Dermis microvascular lymphatic vessel endothelial cell (primary cell): ENCODE measurements at places on chromosomes 5 and 9.

DNA sequence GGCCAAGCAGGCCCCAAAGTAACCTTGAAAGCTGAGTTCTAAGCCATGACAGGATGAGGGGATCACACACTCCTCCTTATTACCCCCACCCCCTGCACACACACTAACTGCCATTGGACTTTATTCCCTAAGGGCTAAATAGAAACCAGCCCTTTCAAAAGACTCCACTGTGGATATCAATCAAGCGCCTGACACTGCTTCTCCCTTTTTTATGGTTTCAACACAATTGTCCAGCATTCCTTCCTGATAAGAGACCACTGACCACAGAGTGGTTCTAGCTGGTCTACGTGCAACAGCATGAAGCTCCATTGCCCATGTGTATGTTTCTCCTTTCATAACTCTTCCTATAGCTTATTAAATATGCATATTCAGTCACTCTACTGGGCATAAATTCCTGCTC lies 34.7 kb downstream of the PAEP start:
- no peak for DNase-seq

GRCh38 chr5:149636861-149637246 lies 55.6 kb downstream of the ARHGEF37 start:
- DNase-seq: peak; percentile 69

GRCh38 chr5:118968406-118968911 lies 19.9 kb downstream of the DTWD2 start:
- no peak for DNase-seq

- DNase-seq: no peak
Measured at GRCh38 chr9:131125038-131125287, 423 bp upstream of the NUP214 start.

DNA sequence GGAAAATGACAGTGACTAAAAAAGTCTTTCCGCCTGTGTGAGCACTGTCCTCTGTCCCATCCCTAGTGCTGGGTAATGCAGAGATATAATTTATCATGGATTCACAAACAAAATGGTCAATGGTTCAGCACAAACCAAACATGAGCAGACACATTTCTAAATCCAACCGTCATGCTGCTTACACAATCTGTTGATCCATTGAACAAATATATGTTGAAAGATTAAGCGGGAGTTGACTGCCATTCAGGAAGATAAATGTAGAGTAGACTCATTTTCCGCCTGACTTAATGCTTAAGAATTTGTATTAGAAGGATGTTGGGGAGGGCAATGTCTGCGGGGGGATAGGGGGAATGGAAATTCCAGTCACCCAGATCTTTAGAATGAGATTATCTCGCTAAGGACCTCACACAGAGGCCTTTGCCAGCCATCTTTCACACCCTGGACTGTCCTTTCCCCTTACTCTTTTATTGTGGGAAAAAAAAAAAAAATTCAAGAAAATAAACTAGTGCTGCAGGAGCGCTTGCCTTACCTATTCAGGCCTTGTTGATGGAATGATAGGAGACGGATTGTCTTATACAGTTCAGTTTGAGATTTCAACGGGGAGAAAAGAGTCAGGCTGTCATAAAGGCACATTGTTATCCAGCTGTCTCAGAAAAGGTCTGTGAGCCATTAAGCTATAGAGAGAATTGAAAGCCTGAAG lies 153.7 kb downstream of the TLE1 start:
- no peak for DNase-seq

- DNase-seq: no peak
Measured at GRCh38 chr5:93099902-93100347, 481.1 kb downstream of the NR2F1-AS1 start.

- DNase-seq: no peak
Measured at GRCh38 chr5:16477541-16477940, 11.9 kb upstream of the ZNF622 start.

DNA sequence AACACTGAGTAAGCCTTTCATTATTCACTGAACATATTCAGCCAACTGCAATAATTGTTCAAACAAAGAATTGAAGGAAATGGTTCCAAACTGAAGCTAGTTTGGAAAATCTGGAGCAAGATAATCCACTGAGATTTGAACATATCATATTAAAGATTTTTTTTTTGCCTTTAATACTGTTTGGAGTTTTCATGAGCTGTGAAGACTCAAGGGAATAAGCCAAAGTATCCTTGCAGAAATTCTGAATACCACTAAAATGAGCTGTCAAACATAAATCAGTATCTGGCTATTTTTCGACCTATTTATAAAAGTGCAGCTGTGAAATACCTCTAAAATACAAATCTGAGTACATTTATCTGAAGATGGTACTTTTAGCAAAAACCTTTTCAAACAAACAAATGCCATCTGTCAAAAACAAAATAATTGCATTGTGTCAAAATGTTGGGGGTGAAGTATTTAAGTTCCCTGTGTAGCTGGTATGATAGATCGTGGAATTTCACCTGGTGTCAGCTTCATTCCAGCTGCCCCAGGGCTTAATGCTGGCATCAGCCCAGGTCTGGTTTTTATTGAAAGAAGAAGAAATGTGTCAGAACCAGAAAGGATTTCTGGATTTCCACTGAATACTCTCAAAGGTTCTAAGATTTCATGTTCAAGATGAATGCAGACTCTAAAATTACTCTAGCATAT lies 149.0 kb upstream of the GRAMD2B start:
- DNase-seq: no peak

- DNase-seq: no peak
Measured at GRCh38 chr9:90720621-90721265, 78.1 kb upstream of the DIRAS2 start.

DNA sequence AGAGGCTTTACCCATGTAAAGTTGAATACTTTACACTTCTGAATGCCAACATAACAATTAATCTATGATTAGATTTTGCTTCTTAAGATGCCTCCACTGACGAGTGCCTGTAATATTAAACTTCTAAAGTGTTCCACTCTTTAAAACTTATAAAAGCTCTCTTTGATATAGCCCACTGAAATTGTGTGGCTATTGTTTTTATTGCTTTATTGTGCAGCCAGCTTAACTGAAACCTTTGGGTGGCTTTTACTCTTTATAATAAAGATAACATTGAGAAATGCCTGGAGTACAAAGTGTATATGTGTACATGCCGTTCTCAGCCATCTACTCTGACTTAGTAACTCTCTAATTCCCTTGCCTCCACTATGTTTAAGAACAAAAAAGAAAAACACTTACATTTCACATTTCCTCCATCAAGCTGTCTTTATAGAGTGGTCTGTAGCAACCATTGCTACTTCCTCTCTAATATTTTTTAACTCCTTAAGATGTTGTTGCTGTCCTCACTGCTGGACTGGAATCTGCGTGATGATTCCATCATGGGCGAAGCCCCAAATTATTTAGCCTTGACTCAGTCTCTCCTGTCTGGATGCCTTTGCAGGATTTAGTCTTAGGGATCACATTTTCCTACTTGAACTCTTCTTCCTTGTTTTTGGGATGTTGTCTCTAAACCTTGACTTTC lies 9.1 kb downstream of the PIK3R1 start:
- DNase-seq: no peak

- no peak for DNase-seq
Measured at GRCh38 chr9:85289142-85289541, 452.6 kb downstream of the AGTPBP1 start.

DNA sequence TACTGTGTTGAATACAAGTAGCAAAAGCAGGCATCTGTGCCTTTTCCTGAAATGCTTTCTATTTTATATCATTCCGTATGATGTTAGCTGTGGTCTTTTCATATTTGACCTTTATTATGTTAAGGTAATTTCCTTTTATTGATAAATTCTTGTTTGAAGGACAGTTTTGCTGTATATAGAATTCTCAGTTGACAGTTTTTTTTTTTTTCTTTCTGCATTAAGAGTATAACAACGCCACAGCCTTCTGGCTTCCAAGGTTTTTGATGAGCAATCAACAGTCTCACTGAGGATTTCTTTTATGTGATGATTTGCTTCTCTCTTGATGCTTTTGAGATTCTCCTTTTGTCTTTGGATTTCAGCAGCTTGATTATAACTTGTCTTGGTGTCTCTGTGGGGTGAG lies 23.6 kb downstream of the ZNF483 start:
- DNase-seq: no peak

GRCh38 chr5:76000582-76000981 lies 82.6 kb upstream of the SV2C start:
- no peak for DNase-seq
